ENCODE measurements at places on chromosomes 4 and X.

DNA sequence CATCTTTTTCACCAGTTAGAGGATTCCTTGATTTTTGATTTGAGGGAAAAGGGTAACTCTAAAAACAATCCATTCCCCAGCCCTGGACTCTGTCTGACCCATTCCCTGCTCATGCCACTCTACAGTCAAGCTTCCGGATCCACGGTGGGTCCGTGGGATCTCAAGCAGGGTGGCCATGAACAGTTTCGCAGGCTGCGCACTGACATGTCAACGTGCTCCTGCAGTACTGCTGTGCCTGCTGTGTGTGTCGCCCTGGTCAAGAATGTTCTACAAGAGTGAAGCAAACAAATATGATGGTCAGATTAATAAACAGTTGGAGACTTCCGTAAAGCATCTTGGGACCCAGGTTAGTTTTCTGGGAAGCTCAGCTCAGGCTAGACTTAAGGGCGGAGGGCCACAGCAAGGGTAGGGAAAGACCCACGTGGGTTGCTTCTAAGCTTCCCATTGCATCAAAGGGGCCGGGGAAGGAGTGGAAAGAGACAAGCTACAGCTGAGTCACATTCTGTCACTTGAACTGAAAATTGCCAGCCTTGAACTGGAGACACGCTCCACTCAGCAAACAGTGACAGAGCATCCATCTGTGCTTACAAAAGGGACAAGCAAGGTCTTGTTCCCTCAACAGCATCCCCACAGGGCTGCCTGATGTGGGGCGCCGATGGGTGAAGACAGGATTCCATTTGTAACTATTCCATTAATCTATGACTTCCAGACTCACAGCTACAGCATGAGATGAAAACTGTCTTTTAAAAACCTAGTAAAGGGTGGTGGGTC lies 81.8 kb downstream of the MTMR1 start:
- no peak for DNase-seq

DNA sequence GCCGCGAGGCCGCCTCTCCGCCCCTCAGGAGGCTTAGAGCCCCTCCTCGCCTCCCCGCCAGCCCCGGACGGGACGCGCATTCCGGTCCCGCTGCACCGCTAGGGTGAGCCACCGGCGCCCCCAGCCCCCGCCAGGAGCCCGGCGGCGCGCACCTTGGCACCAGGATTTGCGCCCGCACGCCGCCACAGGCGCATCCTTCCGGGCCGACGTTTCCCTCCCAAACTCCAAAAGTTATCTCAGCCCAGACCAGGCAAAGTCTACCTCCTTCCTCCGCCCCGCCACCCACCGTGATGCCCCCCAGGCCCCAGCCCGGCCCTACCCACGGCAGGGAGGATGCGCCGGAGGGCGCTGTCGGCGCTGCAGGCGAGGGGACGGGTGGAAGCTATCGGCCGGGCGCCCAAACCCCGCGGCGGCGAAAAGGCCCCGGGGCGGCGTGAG lies 538 bp downstream of the SCML2 start:
- no peak for DNase-seq

DNA sequence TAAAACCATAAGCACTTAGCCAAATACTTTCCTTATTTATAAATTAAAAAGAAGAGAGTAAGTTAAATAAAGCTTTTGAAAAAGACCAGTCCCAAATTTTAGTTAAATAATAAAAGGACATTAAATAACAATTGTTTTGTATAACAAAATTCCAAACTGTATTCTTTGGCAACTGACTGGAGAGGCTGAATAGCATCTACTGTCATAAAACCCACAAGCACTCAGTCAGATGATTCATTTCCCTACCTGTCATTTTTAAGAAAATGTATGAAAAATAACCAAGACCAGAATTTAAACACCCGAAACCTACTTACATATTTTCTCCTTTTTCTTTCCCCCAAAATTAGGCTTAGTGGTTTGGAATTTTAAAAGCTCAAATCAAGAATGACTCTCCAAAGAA lies 32.5 kb upstream of the SMIM10L2A start:
- peak; percentile 9 for DNase-seq

DNA sequence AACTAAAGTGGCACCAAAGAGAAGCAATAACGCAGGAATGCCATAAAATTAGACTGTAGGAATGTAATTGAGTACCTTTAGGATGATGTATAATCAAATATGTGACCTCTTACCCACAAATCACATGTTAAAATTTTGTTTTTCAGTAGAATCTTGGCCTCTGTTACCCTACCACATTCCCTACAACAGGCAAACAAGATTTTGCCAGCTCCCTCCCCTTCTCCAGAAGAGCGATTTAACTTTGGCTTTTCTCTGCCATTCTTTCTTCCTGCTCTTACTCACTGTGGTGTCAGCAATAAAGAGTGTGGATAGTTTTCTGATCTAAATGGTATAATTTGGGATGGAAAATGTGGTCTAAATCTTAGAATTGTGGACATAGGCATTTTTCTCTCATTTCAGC lies 57.2 kb downstream of the TRIM2 start:
- no peak for DNase-seq

- DNase-seq = no peak
These were observed 70.2 kb upstream of the LONRF3 start for GRCh38 chrX:118904218-118904617.

- DNase-seq = peak; percentile 4
These were observed at the start of gene NDP for GRCh38 chrX:43973249-43974099. TSS of gene NDP (minus strand) at chrX:43973390. CDS start at chrX:43958645, 14,745 bp downstream.

GRCh38 chr4:3563403-3563802 lies 31.2 kb upstream of the LRPAP1 start:
- DNase-seq = no peak

DNA sequence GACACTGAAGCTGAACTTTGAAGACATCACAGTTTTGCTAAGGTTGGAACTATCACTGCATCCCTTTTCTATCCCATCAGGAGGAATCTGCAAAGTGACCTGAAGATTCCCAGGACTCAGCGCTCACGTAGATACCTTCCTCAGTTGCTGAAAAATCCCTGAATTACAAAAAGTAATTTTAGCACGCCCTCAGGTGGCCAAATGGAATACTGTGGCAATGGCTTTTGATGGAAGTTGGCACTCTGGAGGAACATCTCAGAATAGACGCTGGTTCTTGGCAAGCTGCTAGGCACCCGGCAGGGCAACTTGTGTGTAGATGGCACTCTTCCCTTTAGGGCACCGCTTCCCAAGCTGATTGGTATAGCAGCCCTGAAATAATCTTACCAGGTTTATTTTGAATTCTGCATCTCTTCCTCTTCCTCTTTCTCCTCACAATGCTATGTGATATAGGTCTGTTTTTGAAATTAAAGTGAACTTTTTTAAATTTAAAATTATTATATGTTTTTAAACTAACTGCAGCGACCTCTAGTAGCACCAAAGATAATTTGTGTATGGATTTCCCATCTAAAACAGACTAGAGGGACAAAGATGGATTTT lies 16.3 kb upstream of the ESX1 start:
- DNase-seq = peak; percentile 51

DNA sequence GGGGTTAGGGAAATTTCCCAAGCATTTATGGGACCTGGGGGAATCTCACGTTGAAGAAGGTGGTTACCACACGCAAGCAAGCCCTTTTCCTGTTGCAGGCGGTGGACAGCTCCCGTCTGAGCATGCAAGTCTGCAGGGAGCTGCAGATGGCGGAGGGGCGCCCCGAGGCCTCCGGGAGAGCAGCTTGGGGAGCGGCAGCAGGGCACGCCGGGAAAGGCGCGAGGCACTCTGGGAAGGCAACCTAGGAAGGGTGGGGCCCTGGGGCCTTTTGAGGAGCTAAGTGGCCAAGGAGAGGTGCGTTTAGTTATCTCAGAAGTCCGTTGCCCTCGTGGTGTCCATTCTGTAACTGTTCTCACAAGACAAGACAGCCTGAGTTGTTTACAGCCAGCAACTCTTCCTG lies 57.0 kb upstream of the SLC25A4 start:
- no peak for DNase-seq

- peak; percentile 42 for DNase-seq
These were observed 16.0 kb downstream of the CTBP1 start for GRCh38 chr4:1232661-1233621.

- DNase-seq = peak; percentile 70
These were observed 153.3 kb downstream of the PRDM5 start for GRCh38 chr4:120769227-120769626.
